Erythroblast (primary cell): ENCODE measurements at places on chromosomes 4 and X.

DNA sequence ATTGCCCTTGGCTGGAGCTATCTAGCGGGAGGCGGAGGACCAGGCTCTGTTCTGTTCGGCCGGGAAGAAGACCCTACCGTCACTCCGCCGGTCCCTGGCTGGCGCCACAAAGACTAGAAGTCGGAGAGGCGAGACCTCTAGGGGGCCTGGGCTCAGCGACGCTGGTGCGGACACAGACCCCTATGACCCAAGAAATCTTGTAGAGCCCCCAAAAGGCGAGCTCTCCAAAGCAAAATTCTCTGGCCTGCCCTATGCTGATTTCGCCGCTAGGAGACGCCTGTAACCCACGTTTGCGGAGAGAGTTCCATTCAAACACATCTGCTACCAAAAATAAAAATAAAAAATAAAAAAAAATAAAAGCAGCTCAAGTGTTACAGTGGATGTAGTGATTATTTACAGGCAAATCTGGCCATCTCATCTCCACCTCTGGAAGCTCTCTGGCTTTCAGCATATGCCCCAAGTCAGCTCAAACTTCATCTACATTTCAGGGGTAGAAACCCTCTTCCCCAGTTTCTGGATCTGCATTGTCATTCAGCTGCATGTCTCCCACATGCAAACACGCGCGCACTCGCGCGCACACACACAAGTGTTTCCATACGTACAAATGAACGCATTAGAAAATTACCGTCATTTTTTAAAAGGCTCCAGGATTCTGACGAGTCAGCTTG lies 2.4 kb upstream of the PCDH10 start:
- DNase-seq = peak; percentile 24

GRCh38 chr4:19944251-19944650 lies 307.5 kb upstream of the SLIT2 start:
- DNase-seq = no peak

- no peak for DNase-seq
Observed at GRCh38 chr4:110610620-110610939, 12.3 kb downstream of the PITX2 start.

DNA sequence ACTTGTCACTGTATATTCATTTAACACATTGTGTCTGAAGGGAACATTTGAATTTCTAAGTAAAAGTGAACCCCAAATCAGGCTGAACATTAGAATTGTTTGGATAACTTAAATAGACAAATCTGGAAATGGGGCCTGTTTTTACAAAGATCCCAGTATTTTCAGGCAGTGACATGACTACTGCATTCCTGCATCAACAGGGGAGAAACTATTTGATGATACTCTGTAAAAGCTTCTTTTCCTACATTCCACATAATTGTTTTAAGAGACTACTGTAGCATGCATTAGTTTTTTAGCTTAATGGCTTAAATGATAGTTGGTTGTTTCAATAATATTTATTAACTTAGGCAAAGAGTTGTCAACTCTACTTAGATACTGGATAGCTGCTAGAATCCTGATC lies 127.0 kb downstream of the PDS5A start:
- DNase-seq = no peak

DNA sequence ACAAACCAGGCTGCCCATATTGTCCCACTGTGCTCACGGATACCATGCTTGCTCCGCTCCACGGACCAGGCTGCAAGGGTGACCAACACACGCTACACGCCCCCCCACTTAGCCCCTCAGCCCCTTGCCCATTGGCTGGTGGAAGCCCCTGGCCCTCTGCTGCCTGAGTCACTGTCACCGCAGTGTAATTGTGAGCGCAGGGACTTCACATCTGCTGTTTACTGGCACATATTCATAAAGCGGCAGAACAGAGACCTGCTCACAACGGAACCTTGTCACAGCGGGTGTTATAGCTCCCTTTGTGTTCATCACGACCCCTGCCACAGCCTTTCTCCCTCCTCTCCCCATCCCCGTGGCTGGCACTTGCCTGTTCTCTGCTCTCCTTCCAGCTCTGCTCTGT lies 83.7 kb downstream of the PSAPL1 start:
- DNase-seq = no peak

DNA sequence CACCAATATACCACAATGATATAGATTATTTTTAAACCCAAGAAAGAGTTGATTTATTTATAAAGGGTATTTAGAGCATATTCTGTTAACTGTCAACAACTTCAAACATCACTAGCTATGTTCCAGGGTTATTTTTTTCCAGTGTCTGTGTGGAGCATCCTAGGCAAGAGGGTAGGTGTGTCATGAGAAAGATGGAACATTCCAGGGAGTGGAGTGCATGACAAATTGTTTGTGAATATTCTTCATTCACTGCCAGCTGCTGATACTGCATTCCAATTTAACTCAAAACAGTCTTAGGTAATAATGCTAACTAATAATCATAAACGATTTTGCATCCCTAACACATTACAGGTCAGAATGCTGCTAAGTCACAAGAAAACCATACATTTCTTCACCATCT lies 148.7 kb upstream of the RASGEF1B start:
- DNase-seq = no peak

DNA sequence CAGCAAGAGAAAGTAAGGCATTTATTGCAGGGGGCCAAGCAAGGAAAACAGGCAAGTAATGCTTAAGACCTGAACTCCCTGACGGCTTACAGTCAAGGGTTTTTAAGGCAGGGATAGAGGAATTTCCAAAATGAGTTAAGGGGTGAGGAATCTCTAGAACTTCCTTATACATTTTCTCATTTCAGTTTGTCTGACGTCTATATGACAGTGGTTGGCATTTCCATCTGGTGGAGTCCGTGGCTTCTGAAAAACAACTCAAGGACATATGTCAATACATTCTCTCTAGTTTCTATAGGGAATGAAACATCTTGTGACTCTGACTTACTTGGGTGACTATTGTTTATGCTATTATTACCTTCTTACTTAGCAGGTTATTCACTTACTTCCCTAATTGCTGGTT lies 19.3 kb upstream of the GUCY2F start:
- no peak for DNase-seq

DNA sequence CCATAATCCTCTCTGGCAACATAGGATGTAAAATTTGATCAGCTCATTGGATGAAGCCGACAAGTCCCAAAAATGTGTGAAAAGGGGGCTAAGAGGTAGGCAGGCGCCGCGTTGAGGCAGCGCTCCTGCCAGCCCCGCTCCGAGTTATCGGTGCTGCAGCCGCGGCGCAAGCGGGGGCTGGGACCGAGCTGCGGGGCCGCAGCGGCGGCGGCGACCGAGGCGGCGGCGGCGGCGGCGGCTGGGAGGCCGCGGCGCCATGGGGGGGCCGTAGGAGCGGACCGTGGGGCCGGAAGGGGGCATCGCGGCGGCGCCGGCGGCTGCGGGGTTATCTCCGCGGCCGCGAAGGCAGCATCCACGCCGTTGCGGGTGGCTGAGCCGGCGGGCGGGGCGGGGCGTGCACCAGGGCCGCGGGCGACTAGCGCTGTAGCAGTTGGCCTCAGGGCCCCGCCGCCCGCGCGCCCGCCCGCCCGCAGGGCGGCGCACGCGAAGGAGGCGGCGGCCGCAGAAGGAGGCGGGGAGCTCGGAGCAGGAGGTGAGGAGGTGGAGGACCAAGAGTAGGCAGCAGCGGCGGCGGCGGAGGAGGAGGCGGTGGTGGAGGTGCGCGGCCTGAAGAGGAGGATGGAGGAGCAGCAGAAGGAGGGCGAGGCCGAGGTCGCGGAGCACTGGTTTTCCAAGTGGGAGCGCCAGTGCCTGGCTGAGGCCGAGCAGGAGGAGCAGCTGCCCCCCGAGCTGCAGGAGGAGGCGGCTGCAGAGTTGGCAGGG lies 126.0 kb upstream of the CXorf66 start:
- peak; percentile 19 for DNase-seq

DNA sequence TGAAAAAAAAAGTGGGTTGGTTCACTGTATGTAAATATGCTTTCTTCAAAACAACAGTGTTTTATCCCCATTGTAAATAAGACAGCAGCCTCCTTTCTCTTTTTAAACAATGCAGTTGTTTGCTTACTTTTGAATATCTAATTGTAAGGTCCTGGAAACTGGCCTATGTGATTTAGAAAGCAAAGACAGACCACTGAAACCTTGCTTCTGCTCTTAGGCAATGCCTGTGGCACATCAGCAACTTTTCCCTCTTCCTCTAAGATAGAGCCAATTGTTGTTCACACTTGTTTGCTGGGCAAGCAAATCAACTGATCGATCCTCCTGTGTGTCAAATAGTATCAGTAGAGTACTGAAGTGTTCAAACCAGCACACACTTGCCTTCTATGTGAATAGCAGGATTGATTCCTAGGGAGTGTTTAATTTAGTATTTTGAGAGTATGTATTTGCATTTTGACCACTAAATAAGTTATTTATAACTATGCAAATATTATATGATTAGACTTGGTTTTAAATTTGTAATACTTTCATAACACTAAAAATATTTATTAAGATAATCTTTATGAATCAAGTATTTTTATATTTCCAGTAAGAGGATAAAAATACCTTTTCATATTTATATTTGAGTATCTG lies 55.4 kb upstream of the GRPR start:
- DNase-seq = no peak

DNA sequence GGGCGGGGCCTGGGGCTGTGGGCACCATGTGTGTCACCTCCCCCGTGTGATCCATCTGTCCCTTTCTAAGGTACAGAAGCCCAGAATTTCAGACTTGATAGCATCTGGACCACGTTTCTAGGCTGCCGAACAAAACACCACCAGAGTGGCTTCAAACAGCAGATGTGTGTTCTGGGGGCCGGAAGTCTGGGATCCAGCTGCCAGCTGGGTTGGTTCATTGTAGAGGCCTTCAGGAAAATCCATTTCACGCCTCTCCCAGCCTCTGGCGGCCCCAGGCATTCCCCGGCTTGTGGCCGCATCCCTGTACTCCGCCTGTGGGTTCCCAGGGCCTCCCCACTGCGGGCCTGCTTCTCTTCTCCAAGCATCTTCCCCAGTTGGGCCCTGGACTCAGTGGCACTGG lies 39.6 kb upstream of the GPR78 start:
- no peak for DNase-seq

DNA sequence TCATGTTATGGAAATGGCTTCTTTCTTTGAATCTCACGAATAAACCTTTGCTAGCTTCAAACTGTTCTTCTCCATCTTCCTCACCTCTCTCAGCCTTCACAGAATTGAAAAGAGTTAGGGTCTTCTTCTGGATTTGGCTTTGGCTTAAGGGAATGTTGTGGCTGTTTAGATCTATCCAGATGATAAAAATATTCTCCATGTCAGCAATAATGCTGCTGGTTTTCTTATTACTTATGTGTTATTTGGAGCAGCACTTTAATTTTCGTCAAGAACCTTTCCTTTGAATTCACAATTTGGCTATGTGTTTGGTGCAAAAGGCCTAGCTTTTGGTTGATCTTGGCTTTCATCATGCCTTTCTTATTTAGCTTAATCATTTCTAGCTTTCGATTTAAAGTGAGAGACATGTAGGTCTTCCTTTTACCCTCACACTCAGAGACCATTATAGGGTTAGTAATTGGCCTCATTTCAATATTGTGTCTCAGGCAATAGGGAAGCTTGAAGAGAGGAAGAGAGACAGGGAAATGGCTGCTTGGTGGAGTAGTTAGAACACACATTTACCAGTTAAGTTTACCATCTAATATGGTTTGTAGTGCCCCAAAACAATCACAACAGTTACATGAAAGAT lies 5.1 kb upstream of the ADAM29 start:
- no peak for DNase-seq

DNA sequence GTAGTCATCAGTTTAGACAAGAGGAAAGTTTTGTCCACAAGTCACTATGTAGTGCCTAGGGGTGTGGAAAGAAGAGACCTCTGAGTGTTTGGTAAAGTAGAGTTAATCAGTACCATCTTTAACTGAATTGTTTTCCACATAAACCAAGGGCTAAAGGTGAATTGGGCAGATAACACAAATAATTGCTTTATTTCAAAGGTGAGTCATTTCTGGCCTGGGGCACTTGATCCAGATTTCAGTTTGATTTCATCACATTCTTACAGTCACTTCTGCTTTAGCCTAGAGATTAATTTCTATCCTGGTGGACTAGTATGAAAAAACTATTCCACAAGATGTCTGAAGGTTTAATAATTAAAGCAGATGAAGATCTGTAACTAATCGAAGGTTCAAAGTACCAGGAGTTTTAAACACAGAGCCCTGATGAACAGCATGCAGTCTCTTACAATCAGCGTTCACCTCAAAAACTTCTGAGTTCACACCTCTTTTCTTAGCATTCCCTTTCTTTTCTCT lies 74.5 kb upstream of the BOD1L1 start:
- no peak for DNase-seq

GRCh38 chr4:24489870-24490269 lies 94.5 kb downstream of the DHX15 start:
- DNase-seq = no peak

DNA sequence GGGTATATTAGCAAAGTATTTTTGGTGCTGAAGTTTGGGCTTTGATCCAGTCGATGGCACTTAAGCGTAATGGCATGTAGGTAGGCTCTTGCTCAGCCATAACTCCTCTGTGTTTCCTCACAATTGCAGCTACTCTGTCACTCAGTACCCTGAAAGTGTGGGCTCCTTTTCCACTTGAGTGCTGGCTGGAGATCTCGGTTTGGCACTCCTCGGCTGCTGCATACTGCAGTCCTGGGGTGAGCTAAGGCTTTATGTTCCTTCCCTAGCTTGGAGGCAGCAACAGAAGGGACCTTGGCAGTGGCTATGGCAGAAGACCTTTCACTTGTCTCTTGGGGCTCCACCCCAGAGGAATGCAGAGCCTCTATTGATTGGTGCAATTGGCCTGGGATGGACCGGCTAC lies 106.7 kb upstream of the GRXCR1 start:
- DNase-seq = no peak

DNA sequence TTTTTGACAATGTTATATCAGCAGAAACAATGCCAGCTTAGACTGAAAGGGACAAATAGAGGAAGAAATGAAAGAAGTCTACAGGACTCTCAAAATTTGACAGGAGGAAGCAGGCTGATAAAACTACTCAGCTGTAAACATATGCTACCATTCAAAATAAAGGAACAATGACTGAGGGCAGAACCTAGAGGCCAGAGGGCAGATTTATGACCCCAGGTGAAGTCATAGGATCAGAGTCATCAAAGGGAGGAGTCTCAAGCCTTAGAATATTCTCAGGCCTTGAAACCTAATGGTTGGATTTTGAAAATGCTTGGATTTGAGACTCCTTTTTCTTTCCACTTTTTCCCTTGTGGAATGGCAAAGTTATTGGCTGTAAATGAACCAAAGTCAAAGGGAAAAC lies 17.0 kb upstream of the SYTL5 start:
- DNase-seq = no peak

- no peak for DNase-seq
Observed at GRCh38 chr4:121690001-121690400, 6.8 kb downstream of the ANXA5 start.

GRCh38 chr4:120773641-120774040 lies 148.9 kb downstream of the PRDM5 start:
- DNase-seq = no peak
